ENCODE measurements at places on chromosomes 6 and 20. TPM values are rescaled to one million over a fixed set of nuclear protein-coding genes. Genes with fewer than 3 reads are reported as not detected.

Gene CST2
- not detected for total RNA-seq

Gene TFAP2A
- 2.9 TPM for total RNA-seq

Gene PDYN
- not detected for total RNA-seq

Gene SULF2
- total RNA-seq, result 41.2 TPM
